Erythroblast (primary cell): ENCODE measurements at places on chromosomes 16 and 17.

DNA sequence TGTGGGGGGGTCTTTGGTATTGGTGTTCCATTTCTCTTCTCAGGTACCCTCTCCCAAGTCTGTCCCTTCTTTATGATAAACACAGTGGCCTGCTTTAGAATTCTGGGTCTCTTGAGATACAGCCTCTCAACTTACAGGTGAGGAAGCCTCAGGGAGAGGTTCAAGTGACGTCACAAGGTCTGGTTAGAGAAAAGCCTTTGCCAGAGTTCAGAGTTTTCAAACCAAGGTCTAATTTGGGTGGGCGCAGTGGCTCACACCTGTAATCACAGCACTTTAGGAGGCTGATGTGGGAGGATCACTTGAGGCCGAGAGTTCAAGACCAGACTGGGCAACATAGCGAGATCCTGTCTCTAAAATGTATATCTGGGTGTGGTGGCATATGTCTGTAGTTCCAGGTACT lies 2.1 kb downstream of the IRF8 start:
- DNase-seq, result no peak

DNA sequence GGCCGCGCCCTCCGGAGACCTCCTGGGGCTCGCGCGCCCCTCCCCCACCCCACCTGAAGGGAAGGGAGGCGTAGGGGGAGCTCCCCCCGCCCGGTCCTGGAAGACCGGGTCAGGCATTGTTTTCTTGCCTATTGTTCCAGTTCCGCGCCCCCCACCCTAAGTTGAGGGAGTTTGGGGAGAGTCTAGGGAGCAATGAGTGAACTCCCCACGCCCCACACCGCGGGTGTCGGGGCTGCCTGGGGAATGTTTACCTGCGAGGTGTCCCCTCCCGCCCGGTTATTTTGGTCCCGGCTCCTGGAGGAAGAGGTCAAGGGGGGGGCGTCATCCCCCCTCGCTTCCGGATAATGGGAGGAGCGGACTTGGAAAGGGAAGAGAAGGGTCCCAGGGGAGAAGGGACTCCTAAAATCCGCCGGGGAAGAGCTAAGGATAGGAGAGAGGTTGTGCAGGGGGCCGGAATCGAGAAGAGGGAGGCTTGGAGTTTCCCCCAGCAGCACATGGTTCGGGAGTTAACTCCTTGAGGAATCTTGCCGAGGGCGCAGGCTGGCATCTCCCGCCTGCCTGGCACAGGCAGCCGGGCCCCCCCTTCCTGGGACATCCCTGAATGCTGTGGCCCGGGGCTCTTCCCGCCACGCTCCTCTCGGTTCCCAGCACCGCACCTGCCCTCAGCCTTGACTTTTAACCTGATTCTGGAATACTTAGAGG lies 881 bp downstream of the MLLT6 start:
- no peak for DNase-seq

- no peak for DNase-seq
Measured at GRCh38 chr17:50199211-50199802, 2.1 kb downstream of the COL1A1 start.

DNA sequence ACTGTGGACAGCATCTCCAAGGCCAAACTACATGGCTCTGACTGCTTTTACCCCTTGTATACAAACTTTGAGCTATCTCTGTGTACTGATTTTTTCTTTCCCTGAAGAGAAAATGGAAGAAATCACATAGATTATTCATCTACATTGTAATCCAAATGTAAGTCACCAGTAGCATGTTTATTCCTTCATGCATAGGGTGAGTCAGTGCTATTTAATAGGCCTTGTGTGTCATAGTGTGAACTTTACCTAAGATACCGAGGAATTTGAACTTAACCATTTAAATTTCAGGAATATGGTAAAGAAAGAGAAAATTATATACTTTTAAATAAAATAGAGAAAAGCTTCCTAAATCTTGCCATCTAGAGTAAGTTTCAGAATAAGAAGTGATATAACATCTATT lies 16.5 kb downstream of the PHKB start:
- DNase-seq, result no peak

GRCh38 chr16:62977876-62978275 lies 941.6 kb upstream of the CDH8 start:
- DNase-seq, result no peak

GRCh38 chr17:38632334-38632733 lies 26.6 kb upstream of the SRCIN1 start:
- no peak for DNase-seq

DNA sequence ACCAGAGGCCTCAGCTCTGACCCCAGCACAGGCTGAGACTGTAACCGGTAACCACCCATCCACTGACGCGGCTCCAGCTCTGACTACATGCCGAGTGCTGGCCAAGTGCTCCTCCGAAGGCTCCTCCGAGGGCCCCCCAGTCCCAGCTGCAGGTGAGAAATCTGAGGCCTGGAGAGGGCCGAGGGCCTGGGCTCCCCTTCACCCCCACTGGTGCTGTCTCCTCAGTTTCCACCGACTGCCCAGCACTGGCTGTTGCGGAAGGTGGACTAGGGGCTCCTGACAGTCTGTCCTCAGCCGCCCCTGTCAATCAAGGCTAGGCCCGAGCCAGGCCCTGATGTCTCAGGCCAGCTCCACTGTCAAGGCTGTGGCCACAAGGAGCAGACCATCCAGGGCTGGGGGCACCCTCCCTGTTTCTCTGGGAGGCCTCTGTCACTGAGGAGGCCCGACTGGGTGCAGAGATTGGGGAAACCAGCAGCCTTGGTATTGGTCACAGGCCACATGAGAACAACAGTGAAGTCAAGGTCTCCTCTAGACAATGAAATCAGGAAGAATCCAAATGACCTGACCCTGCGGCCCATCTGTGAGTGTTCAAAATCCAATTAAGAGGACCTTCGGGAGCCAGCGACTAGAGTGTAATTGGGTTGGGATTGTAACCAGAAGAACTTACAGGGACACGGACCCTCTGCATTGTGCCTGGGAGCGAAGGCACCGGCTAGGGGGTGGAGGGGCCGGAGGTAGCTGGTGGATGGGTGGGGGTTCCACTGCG lies 5.1 kb downstream of the TMEM235 start:
- DNase-seq, result no peak

DNA sequence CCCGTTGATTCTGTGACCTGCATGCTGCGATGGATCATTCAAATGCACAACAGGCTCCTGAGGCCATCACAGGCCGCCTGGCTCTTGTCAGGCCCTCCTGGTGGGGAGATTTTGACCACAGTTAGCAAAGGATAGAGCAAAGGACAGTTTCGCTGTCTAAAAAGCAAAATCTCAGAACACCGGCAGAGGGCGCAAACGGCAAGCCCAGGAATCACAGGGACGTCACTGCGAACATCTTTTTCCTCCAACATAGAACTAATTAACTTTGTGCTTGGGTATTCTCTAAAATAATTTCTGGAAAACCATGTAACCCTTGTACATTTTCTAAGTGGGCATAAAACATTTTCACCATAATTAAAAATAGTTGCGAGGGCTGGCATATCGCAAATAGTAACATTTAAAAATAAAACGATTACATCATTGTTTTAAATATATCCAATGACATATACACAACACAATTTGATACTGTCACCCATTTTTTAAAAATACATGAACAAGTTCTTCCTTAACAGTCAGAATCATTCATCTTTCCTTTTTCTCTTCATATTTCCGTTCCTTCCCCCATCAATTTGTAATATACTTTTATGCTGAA lies 19.7 kb upstream of the SLC47A1 start:
- peak; percentile 61 for DNase-seq

GRCh38 chr16:2092866-2093265 lies 42.8 kb downstream of the PKD1 start:
- no peak for DNase-seq

DNA sequence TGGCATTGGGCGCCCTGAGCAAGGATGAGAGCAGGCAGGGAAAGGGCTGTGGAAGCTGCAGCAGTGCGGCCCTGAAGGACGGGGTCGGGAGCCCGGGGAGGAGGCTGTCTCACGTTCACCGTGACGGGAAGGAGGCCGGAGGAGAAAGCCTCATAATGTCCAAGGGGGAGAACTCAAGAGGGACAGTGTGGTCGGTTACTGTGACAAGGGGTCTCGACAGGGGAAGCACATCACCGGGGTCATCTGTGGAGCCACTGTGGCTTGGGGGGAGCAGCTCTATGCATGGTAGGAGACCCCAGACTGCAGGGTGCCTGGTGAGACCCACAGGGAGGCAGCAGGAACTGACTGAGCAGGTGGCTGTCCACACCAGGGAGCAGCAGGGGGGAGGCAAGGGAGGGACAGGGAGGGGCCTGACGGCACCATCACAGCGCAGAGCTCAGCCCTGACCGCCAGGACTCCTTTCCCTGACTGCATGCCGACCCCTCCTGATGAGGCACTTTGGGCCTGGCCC lies 154.6 kb upstream of the CHMP6 start:
- no peak for DNase-seq

GRCh38 chr16:78365366-78365765 lies 265.9 kb downstream of the WWOX start:
- no peak for DNase-seq

DNA sequence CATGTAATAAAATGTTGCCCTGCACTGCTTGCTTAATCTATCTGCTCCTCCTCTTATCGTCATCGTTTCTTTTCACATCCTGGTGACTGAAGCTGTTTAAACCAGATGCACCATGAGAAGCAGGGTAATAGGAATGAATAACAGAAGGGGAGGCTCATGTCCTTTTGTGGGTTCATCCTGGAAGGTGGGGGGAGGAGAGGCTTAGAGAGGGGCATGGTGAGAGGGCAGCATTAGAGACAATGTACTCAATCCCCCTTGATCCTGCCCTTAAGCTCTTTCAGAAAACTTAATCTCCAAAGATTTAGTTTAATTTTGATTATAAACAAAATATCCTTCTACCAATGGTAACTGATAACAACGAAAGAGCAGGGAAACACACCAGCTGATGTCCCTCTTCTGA lies 248.5 kb downstream of the CA10 start:
- no peak for DNase-seq

DNA sequence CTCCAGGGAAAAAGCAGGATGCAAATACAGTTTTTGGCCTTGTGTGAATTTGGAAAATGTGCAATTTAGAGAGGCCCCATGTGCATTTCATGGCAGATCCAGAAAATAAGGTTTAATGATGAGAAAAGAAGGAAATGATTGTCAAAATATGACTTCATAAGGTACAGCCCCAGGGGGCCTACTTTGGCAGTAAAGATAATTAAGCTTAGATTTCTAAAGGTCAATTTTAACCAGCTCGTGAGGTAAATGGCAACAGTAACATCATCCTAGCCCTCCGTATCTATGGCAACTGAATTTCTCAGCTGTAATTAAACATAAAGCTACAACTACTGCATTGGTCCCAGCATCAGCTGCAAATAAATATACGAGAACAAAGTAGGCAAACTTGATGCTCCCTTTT lies 30.0 kb upstream of the PRSS54 start:
- DNase-seq, result no peak

- no peak for DNase-seq
Measured at GRCh38 chr16:26889740-26890139, 177.0 kb upstream of the C16orf82 start.

GRCh38 chr17:75959051-75959838 lies 18.4 kb upstream of the FBF1 start:
- no peak for DNase-seq

DNA sequence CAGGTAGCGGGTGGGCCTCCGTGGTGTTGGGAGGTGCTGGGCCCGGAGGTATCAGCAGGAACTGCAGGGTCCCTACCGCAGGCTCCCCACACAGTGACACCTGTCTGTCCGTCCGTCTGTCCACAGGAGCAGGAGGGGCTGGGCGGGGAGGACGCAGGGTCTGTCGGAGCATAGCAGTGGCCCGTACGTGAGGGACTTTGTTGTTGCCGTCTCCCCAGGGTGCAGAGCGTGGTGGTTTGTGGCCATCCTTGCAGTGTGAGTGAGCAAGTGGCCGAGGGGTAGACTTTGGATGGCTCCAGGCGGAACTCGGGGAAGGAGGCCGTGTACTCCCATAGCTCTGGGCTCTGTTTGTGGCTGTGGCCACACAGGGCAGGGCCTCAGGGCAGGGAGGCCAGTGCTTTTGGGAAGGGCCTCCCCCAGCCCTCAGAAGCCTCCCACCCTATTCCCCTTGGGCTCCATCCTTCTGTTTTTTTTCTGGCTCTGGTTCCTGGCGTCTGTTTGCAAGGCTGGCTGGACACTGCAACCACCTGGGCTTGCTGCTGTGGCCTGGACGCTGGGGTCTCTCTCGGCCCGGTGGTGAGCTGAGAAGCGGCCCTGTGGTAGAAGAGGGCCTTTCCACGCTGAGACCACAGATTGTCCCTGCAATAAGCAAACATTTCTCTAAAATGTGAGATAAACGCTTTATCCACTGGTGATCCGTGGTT lies 41.0 kb upstream of the ZNF750 start:
- DNase-seq, result no peak

DNA sequence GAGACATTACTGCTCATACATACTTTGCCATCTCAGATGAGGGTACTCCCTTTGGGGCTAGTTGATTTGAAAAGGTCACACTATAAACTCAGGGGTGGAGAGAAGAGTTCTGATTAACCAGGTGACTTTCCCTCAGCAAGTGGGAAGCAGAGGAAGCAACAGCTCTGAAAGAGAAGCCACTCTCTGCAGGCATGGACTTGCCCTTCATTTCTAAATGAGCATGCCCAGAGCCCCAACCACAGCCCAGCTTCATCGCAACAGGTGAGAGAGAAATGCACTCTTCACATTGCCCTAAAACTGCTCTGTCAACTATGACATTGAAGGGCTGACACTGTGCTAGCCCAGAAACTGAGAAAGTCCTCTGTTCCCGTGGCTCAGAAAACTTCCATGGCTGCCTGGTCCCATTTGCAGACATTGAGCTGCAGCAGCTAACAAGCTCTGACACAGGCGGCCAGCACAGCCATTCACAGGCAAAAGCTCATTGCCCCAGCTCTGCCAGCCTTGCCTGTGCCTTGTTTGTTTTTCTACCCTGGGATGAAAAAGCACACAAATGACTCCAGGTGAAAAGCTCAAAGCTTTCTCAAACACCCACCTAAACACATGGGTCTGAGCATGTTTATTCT lies 419.8 kb upstream of the DYNLRB2 start:
- no peak for DNase-seq

DNA sequence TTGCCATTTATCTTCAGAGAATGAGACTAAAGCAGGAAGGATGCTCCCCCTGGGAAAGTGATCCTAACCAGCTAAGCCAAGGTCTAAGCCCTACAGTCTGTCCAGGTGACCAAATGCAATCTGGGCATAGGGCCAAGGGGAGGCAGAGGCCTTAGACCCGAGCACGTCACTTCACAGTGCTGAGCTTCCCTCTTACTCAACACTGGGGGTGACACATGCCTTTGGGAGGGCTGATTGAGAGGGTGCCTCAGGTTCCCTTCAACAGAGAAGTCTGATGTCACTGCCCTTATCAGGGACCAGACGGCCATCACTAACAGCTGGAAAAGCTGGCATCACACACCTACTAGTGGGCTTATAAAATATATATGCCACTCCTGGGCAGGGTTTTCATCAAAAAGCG lies 4.0 kb downstream of the CIAO2B start:
- DNase-seq, result peak; percentile 86
